Glutamatergic neuron (in vitro differentiated cells): ENCODE measurements at places on chromosomes 4 and X. TPM values are rescaled to one million over a fixed set of nuclear protein-coding genes. Genes with fewer than 3 reads are reported as not detected.

- DNase-seq = no peak
These were observed 1162.1 kb downstream of the RAPGEF2 start for GRCh38 chr4:160265014-160265413.

Gene SLC39A8
- total RNA-seq = 0.83 TPM

DNA sequence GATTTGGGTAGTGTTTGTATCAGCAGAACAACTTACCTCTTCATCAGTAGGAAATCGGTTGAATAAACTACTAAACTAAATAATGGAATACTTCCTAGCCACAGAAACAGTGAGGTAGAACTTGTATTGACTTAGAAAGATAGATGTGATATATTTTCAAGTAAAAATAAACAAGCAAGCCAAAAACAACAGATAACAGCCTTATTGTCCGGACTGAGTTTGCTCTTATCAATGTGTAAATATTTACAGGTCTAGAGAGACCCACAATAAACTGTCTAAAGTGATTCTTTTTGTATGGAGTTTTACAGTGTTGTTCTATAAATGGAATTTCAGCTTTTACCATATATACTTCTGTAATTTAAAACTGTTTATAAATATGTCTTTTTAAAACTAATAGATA, 721.8 kb downstream of the ADGRL3 start:
- DNase-seq = no peak

Gene GPAT3
- total RNA-seq = not detected

- DNase-seq = no peak
These were observed 289.4 kb downstream of the TRAM1L1 start for GRCh38 chr4:116796022-116796421.

GRCh38 chr4:176778063-176778462, 14.7 kb downstream of the VEGFC start:
- DNase-seq = no peak

GRCh38 chr4:169024762-169025161, 14.7 kb upstream of the CBR4 start:
- no peak for DNase-seq

- DNase-seq = no peak
These were observed 73.4 kb upstream of the ARHGAP36 start for GRCh38 chrX:130984782-130985181.

GRCh38 chr4:39526765-39527295, 409 bp downstream of the UGDH start:
- no peak for DNase-seq

- no peak for DNase-seq
These were observed 62.0 kb upstream of the NAF1 start for GRCh38 chr4:163228648-163229047.

GRCh38 chr4:2287594-2287915, 25.6 kb upstream of the MXD4 start:
- no peak for DNase-seq

Gene GALNTL6
- total RNA-seq = 0.34 TPM

Gene GATA1
- total RNA-seq = not detected

GRCh38 chrX:45524296-45524695, 323.6 kb upstream of the DIPK2B start:
- no peak for DNase-seq

GRCh38 chr4:96186593-96186992, 346.7 kb downstream of the PDHA2 start:
- no peak for DNase-seq

DNA sequence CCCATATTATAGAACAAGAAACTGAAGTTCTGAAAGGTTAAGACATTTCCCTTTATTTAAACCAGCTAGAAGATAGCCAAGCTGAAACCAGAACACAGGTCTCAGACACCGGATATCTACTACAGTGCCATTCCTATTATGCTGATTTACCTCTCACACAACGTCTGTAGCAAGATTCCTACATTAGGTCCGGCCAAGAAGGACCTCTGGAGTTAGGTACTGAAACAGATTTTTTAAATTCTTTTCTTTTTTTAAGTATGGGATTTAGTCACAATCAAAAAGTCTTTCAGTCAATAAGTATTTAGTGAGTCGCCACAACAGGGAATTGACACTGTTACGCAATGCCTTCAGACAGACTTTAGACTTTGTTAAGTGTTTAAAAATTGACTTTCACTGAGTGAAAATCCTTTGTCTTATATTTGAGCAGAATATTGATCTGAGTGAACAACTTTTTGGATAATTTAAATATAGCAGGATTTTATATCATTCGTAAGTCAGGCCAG, 26.5 kb upstream of the SPANXN4 start:
- no peak for DNase-seq
